Caco-2 (cell line): ENCODE measurements at places on chromosomes 7 and 10. TPM values are rescaled to one million over a fixed set of nuclear protein-coding genes. Genes with fewer than 3 reads are reported as not detected.

DNA sequence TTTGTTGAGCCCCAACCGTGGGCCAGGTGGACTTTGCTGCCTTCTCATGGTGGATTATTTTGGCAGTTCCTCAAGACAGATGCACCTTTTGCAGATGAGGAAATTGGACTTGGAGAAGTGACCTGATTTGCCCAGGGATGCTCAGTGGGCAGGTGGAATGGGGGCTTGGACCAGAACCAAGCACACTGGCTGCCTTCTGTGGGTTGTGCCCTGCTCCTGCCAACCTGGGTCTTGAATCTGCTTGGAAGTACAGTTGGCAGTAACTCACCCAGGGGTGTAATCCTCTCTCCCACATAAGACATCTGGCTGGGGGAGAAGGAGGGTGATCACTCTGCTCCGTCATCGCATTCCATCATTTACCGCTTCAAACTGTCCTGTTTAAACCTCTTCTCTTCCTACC lies 110.5 kb upstream of the GPR26 start:
- DNase-seq, result no peak

DNA sequence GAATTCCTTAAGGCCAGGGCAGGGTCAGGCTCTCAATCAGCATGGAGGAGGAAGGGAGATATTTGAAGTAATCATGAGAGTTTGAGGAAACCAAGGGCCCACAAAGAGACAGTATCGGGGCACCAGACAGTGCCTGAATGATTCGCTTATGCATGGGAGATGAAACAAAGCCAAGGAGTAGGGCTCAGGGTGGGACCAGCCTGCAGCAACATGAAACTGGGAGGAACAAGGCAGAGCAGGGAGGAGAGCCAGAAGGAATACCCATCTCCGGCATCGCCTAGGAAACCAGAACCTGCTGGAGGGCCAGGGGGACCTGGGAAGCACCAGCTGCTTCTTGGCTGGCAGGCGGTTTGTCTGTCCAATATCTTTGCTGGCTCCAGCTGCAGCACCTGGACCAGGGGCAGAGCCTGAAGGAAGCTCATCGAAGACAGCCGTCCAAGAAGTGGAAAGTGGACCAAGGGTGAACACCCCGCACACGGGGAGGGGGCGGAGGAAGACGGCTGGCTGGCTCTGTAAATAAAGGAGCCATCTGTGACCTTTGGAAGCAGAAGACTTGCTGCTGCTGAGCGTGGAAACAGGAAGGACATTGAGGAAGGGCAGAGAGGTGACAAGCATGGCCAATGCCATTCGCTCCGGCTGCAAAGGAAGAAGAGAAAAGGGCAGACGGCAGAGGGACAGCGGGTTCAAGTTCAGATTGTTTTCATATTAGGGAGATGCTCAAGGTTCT lies 34.4 kb upstream of the ECHDC3 start:
- no peak for DNase-seq

- DNase-seq, result no peak
These were observed 75.6 kb downstream of the FAM53B start for GRCh38 chr10:124668517-124669051.

DNA sequence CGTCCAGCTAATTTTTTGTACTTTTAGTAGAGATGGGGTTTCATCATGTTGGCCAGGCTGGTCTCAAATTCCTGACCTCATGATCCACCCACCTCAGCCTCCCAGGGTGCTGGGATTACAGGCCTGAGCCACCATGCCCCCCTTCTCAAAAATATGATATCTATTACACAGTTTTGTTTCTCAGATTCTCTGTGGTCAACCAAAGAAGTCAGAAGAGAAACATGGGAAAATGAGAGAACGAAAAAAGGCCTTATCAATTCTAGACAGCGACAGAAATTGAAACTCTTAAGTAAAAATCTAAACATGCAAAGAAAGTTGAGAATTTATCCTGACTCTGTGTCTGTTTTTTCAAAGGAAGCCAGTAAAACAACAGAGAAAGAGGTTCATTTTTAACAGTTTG lies 283.8 kb upstream of the PLXDC2 start:
- no peak for DNase-seq

DNA sequence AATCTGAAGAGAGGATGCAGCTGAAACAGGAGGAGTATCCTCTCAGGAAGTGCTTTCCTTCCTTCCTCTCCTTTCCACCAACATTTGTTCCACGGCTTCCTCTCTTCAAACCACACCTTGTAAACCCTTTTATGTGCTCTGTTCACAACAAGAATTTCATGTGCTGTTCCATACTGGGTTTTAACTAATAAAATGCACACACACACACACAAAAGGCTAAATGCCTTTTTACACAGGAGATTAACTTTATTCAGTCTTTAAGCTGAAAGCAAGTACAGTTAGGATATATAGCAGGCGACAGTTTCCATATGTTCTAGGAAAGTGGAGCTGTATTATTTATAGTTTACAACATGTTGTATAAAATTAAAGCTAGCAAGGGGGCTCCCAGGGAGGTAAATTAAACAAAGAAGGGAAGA lies 106.7 kb downstream of the REEP3 start:
- no peak for DNase-seq

MBL2 gene
- 0.20 and 0.46 TPM in 2 replicates for total RNA-seq

ZNF138 gene
- total RNA-seq, result 10.2 and 12.5 TPM in 2 replicates

PRTFDC1 gene
- 66.5 and 83.2 TPM in 2 replicates for total RNA-seq
